ENCODE measurements at places on chromosomes 1 and 21. TPM values are rescaled to one million over a fixed set of nuclear protein-coding genes. Genes with fewer than 3 reads are reported as not detected.

The SESN2 gene
- 16.8 TPM for total RNA-seq

The PHF13 gene
- 11.6 TPM for total RNA-seq

The HPDL gene
- total RNA-seq, result 0.83 TPM

The TNFRSF1B gene
- 38.1 TPM for total RNA-seq

The PPFIA4 gene
- total RNA-seq, result 2.0 TPM

Data from posterior vena cava (tissue), 2 donors.